Uterus (tissue), 4 donors: ENCODE measurements at places on chromosomes 6 and 20.

GRCh38 chr20:25247518-25247955 is 348 bp upstream of the PYGB start:
- peak; percentile 39 for DNase-seq

- no peak for DNase-seq
Measured at GRCh38 chr20:16684416-16684815, 45.4 kb upstream of the SNRPB2 start.

- no peak for DNase-seq
Measured at GRCh38 chr6:3455569-3456394, 1.1 kb downstream of the SLC22A23 start.

DNA sequence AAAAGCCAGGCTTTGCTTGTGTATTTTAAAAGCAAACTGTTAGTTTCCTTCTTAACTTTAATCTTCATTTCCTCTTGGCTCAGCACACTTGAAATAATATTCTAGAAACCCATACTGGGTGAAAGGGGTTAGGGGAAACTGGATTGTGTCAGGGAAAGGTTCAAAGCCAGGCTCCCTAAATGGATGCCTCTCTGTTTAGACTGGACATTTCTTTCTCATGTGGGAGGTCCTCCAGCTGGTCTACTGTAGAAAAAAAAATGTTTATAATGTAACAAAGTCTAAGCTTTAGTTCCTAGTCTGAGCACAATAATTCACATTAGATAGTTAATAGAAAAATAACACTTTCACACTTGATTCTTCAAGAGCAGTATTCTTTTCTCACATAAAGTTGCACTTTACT is 89.0 kb upstream of the AKIRIN2 start:
- DNase-seq, result no peak

- DNase-seq, result no peak
Measured at GRCh38 chr6:56992703-56993102, 37.8 kb downstream of the BEND6 start.

- DNase-seq, result no peak
Measured at GRCh38 chr6:56914798-56915658, 39.9 kb upstream of the BEND6 start.

- no peak for DNase-seq
Measured at GRCh38 chr20:46787991-46788762, 78.7 kb downstream of the SLC2A10 start.

GRCh38 chr6:29861521-29862255 is 34.1 kb downstream of the HLA-G start:
- DNase-seq, result no peak

DNA sequence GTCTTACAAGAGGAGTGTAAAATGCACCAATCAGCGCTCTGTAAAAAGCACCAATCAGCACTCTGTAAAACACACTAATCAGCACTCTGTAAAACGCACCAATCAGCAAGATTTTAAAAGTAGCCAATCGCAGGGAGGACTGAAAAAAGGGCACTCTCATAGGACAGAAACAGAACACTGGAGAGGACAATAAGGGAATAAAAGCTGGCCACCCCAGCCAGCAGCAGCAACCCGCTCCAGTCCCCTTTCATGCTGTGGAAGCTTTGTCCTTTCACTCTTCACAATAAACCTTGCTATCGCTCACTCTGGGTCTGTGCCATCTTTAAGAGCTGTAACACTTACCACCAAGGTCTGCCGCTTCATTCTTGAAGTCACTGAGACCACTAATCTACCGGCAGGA is 1.7 kb upstream of the AIG1 start:
- no peak for DNase-seq

DNA sequence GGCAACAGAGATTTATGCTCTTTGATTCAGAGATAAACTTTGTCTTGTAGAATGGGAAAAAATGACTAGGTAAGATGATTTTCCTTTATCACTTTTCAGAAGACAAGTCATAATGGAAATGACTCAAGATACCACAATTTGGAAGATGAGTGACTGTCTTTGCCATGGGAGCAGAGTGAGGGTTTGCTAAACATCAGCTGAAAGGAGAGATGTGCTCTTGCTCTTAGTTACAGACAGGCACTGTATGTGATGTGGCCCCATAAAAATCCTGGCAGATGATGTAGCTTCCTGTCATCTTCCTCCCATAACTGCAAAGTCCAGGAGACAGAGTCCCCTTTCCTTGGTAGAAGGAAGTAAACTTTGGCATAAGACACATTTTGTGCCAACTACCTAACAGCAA is 47.6 kb downstream of the BACH2 start:
- DNase-seq, result no peak

DNA sequence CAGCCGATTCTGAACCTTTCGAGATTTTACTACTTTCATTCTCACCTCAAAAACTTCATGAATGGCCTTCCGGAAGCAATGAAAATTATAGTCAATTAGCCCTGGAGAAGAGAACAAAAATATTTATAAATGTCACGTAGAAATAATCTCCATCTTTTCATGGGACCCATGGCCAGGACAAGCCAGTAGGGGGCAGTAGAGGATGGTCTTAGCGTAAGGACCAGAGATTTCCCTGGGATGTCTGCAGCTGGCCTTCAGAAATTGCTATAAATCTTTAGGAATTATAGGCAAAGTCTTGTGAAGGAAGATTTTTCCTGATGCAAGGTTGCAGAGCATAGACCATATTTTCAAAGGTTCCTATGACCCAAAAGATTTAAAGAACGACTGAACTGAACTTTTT is 15.6 kb upstream of the UBE2J1 start:
- peak; percentile 63 for DNase-seq

DNA sequence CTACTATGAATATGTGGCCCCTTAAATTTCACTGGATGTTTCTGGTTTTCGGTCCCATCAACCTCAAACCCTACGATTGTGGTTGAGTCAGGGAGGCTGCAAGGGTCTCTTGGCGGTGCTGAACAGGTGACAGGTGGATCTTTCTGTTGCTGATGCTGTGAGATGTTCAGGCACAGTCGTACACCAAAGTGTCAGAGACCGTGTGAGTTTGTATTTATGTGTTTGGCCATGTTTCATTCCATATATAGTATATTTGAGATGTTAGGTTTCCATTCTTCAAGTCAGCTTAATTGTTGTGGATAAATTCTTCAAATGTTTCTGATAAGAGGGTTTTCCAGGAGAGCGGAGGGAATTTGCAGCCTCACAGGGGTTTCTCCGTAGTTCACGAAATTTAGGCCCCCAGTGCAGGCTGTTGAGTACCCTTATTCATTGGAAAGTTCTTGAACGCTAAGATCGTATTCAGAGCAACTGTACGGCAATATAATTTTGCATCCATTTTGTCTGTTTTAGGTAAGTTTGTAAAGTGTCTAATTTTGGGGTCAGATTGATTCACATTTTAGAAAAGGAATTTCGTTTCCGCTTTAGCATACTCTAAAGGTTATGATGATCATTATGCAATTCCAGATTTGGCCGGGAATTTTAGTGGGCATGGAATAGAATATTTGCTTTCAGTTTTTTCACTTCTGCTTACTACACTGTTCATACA is 1.2 kb downstream of the TAB2 start:
- no peak for DNase-seq

GRCh38 chr6:149334682-149335160 is 17.2 kb downstream of the TAB2 start:
- no peak for DNase-seq

DNA sequence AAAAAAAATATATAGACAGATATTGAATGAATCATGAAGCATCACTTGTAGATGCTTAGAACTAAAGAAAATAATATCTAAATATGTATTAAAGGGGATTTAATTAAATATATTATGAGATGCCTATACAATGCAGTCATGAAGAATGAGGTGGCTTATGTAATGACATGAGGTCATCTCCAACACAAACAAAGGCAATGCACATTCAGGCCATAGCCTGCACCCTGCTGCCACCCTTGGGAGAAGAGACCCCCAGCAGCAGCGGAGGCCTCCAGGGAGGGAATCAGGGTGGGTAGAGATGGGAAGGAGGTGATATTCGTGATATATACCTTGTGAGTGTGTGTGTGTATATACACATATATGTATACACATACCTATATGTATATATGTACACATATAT is 26.4 kb upstream of the SSTR4 start:
- no peak for DNase-seq

- DNase-seq, result no peak
Measured at GRCh38 chr6:155523821-155524651, 68.4 kb upstream of the NOX3 start.
